ENCODE measurements at places on chromosomes 13 and 19. TPM values are rescaled to one million over a fixed set of nuclear protein-coding genes. Genes with fewer than 3 reads are reported as not detected.

- no peak overlapping the region for H3K27ac ChIP-seq
- no peak overlapping the region for H3K4me3 ChIP-seq
- H3K36me3 ChIP-seq, result no peaks in the 10 kb centered on the region
- DNase-seq, result no peak
- no peaks in the 10 kb centered on the region for H3K27me3 ChIP-seq
- no peaks in the 10 kb centered on the region for H3K4me1 ChIP-seq
These were observed 159.0 kb upstream of the IRS2 start for GRCh38 chr13:109945206-109945960.

DNA sequence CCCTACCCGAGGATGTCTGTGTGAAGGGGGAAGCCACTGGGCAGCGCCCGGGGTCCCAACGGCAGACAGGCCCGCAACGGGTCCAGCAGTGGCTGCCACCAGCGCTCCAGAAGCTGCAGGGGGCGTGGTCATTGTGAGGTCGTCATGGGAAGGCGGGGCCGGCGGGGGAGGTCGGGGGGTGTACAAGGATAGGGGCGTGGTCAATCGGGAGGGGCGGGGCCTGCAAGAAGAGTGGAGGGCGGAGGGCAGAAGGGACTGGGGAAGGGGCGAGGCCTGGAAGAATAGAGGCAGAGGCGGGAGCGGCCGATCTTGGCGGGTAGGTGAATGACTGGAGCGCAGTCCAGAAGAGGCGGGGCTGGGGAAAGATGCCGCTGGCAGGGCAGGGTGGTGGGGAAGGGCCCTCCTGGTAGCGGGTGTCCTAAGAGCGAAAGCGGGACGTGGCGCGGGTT is 4.4 kb downstream of the FUZ start:
- peaks cover 27% of the 10 kb centered on the region for H3K4me1 ChIP-seq
- no peaks in the 10 kb centered on the region for H3K36me3 ChIP-seq
- peak overlapping the region; percentile 71 for H3K27ac ChIP-seq
- DNase-seq, result peak; percentile 85
- no peaks in the 10 kb centered on the region for H3K27me3 ChIP-seq
- H3K4me3 ChIP-seq, result peak overlapping the region; percentile 36

DNA sequence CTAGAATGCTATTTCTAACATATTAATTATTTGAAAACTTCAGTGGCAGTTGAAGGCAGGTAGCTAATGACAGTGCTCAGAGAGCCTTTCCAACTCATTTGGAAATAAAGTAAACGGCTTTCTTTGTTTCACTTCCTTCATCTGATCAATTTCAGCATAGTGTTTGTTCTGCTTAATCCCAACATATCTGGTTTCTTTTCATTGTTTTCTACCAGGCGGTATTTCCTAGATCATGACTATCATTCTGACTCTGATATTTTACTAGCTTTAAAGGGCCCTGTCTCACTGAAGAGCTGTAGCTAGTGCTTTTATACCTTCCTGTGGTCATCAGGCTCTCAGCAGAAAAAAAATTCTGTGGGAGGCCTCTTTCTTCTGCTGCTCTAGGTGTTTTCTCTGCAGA is 178.6 kb downstream of the RBM26 start:
- no peaks in the 10 kb centered on the region for H3K27me3 ChIP-seq
- H3K36me3 ChIP-seq, result no peaks in the 10 kb centered on the region
- no peaks in the 10 kb centered on the region for H3K4me1 ChIP-seq
- no peak overlapping the region for H3K27ac ChIP-seq

DNA sequence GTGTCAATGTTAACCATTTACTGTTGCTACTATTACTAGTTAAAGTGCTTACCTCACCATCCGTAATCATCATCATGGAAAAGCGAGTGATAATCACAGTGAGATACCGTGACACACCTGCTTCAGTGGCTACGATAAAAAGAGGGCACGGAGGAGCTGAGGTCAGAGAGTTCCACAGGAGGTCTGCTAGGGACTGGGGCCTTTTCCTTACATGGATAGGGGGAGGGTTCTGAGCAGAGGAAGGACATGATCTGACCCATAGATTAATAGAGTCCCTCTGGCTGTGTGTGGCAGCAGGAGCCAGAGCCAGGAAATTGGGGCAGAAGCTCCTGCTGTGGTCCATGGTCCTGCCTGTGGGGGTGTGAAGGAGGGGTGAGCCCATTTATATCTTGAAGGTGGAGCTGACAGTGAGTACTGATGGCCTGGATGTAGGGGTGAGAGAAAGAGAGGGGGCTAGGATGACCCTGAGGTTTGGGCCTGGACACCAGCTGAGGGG is 136.7 kb downstream of the SIPA1L3 start:
- H3K27me3 ChIP-seq, result no peaks in the 10 kb centered on the region
- H3K4me3 ChIP-seq, result no peak overlapping the region
- no peaks in the 10 kb centered on the region for H3K36me3 ChIP-seq
- DNase-seq, result no peak

The GIPC1 gene
- 33.8 TPM for total RNA-seq

GRCh38 chr13:94300401-94300800 is 179.1 kb downstream of the DCT start:
- no peaks in the 10 kb centered on the region for H3K4me1 ChIP-seq
- no peak for DNase-seq
- no peaks in the 10 kb centered on the region for H3K36me3 ChIP-seq
- no peak overlapping the region for H3K27ac ChIP-seq
- no peak overlapping the region for H3K4me3 ChIP-seq

The KIR3DL2 gene
- not detected for total RNA-seq

DNA sequence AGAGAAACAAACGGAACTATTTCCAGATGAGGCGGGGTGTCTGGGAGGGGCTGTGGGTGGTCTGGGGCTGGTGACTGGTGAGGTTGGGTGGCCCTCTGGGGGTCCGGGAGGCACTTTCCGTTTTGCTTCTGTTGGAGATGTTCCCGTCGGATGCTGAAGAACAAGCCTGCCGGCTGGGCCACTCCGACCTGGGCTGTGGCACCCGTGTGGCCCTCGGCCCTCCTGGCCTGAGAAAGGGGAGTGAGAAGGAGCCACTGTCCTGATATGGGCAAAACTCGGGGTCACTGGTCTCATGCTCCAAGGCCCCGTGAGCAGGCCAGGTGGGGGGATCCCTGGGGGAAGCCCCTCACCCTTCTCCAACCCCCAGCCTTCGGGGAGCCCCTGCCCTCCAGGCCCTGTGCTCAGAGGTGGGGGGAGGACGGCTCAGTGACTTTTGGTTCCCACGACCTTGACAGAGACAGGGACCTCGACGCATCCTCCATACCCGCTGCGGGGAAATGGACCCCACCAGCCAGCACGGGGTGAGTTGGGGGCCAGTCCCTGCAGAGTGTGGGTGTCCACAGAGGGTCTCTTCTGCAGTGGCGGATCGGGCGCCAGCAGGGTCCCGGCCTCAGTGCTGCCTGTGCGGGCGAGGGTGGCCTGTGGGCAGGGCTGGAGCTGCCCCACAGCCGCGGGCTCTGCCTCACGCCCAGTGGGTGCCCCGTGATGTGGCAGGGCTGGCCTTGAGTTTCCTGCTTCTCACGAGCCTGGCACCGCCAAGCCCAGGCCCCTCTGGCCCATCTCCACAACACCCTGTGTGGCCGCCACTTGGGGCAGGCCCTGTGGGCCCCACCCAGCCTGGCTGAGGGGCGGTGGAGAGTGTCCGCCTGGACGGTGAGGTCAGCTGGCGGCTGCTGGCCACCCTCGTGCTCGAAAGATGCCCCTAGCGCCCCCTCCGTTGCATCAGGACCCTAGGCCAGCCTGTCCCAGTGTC is 4.4 kb upstream of the TBXA2R start:
- H3K4me3 ChIP-seq, result no peak overlapping the region
- peaks cover 7% of the 10 kb centered on the region for H3K4me1 ChIP-seq
- H3K36me3 ChIP-seq, result no peaks in the 10 kb centered on the region
- H3K27me3 ChIP-seq, result no peaks in the 10 kb centered on the region
- H3K27ac ChIP-seq, result no peak overlapping the region

The GFY gene
- not detected for total RNA-seq

GRCh38 chr19:50537769-50538230 is 24.1 kb upstream of the ASPDH start:
- no peaks in the 10 kb centered on the region for H3K4me1 ChIP-seq
- no peaks in the 10 kb centered on the region for H3K27me3 ChIP-seq
- DNase-seq, result no peak

GRCh38 chr13:107553838-107554237 is 661.5 kb downstream of the LIG4 start:
- H3K4me1 ChIP-seq, result no peaks in the 10 kb centered on the region
- H3K27ac ChIP-seq, result no peak overlapping the region
- H3K4me3 ChIP-seq, result no peak overlapping the region
- H3K27me3 ChIP-seq, result no peaks in the 10 kb centered on the region
- no peaks in the 10 kb centered on the region for H3K36me3 ChIP-seq

The LCP1 gene
- total RNA-seq, result 466 TPM

The ADGRL1 gene
- total RNA-seq, result 19.3 TPM

- H3K27me3 ChIP-seq, result no peaks in the 10 kb centered on the region
- no peaks in the 10 kb centered on the region for H3K36me3 ChIP-seq
- no peaks in the 10 kb centered on the region for H3K4me1 ChIP-seq
- H3K4me3 ChIP-seq, result no peak overlapping the region
- H3K27ac ChIP-seq, result no peak overlapping the region
These were observed 147.1 kb downstream of the B3GLCT start for GRCh38 chr13:31346891-31347290.

The ZNF837 gene
- total RNA-seq, result 3.4 TPM

DNA sequence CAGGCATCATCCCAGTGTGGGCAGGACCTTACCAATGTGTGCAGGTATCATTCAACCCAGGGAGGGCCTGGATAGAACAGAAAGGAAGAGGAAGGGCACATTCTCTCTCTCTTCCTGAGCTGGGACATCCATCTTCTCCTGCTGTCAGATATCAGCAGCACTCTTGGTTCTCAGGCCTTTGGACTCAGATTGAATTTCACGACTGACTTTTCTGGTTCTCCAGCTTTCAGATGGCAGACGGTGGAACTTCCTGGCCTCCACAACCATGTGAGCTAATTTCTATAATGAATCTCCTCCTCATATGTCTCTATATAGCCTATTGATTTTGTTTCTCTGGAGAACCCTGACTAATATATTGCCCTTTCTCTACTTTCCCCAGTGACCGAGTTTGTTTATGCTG is 77.3 kb downstream of the OLFM4 start:
- DNase-seq, result no peak
- H3K27ac ChIP-seq, result no peak overlapping the region
- no peaks in the 10 kb centered on the region for H3K4me1 ChIP-seq
- no peaks in the 10 kb centered on the region for H3K27me3 ChIP-seq
- no peaks in the 10 kb centered on the region for H3K36me3 ChIP-seq

- H3K4me3 ChIP-seq, result no peak overlapping the region
- H3K36me3 ChIP-seq, result no peaks in the 10 kb centered on the region
- H3K27ac ChIP-seq, result no peak overlapping the region
- H3K4me1 ChIP-seq, result no peaks in the 10 kb centered on the region
- no peaks in the 10 kb centered on the region for H3K27me3 ChIP-seq
These were observed 67.8 kb downstream of the FGF9 start for GRCh38 chr13:21738630-21739029.

- no peak overlapping the region for H3K4me3 ChIP-seq
- H3K27me3 ChIP-seq, result no peaks in the 10 kb centered on the region
- no peak for DNase-seq
These were observed 228.3 kb upstream of the IRS2 start for GRCh38 chr13:110014719-110015118.

- no peaks in the 10 kb centered on the region for H3K36me3 ChIP-seq
- no peak for DNase-seq
- H3K27me3 ChIP-seq, result no peaks in the 10 kb centered on the region
- H3K4me3 ChIP-seq, result no peak within 1 kb of the TSS
- H3K27ac ChIP-seq, result no peak within 1 kb of the TSS
These were observed at the start of gene KLF1 for GRCh38 chr19:12886969-12887747. Gene KLF1, minus strand, starts transcription at chr19:12887201. Its CDS starts 61 bp downstream, at chr19:12887140.

- H3K4me1 ChIP-seq, result peaks cover 26% of the 10 kb centered on the region
- H3K27ac ChIP-seq, result no peak overlapping the region
- H3K4me3 ChIP-seq, result no peak overlapping the region
- DNase-seq, result no peak
- H3K36me3 ChIP-seq, result peaks cover 3% of the 10 kb centered on the region
These were observed 8.7 kb upstream of the KCNRG start for GRCh38 chr13:50006426-50007135.

GRCh38 chr13:89925107-89925506 is 1422.4 kb upstream of the MIR17HG start:
- no peaks in the 10 kb centered on the region for H3K4me1 ChIP-seq
- H3K27me3 ChIP-seq, result no peaks in the 10 kb centered on the region
- no peaks in the 10 kb centered on the region for H3K36me3 ChIP-seq
- H3K27ac ChIP-seq, result no peak overlapping the region

- H3K36me3 ChIP-seq, result no peaks in the 10 kb centered on the region
- DNase-seq, result no peak
- H3K4me1 ChIP-seq, result peaks cover 12% of the 10 kb centered on the region
- no peak overlapping the region for H3K27ac ChIP-seq
- H3K27me3 ChIP-seq, result no peaks in the 10 kb centered on the region
These were observed 11.2 kb downstream of the CEBPA start for GRCh38 chr19:33290956-33291622.

The TRAPPC6A gene
- total RNA-seq, result 49.1 TPM

GRCh38 chr19:2867025-2867991 is at the start of gene ZNF556:
Gene ZNF556, plus strand, starts transcription at chr19:2867335. Its CDS starts 87 bp downstream, at chr19:2867422.
- H3K27me3 ChIP-seq, result no peaks in the 10 kb centered on the region
- H3K4me1 ChIP-seq, result no peaks in the 10 kb centered on the region
- no peak within 1 kb of the TSS for H3K4me3 ChIP-seq
- no peak within 1 kb of the TSS for H3K27ac ChIP-seq
- no peak for DNase-seq

DNA sequence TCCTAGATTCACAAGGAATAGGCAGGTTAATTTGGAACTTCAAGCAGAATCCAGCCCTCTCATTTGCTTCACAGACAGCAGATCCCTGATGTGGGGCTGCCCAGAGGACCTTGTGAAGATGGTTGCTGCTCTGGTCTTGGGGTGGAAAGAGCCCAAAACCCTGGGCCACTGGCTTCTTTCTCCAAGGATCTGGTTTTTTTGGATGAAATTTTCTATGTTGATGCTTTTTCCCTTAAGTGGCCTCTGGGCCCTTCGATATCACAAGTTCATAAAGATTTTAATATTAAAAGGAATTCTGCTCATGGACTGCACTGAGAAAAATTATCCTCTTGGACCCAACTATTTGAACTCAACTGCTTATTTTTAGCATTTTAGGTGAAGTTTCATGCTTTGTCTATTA is 421.1 kb downstream of the KLF5 start:
- no peak overlapping the region for H3K27ac ChIP-seq
- H3K4me3 ChIP-seq, result no peak overlapping the region
- no peak for DNase-seq
- no peaks in the 10 kb centered on the region for H3K27me3 ChIP-seq

DNA sequence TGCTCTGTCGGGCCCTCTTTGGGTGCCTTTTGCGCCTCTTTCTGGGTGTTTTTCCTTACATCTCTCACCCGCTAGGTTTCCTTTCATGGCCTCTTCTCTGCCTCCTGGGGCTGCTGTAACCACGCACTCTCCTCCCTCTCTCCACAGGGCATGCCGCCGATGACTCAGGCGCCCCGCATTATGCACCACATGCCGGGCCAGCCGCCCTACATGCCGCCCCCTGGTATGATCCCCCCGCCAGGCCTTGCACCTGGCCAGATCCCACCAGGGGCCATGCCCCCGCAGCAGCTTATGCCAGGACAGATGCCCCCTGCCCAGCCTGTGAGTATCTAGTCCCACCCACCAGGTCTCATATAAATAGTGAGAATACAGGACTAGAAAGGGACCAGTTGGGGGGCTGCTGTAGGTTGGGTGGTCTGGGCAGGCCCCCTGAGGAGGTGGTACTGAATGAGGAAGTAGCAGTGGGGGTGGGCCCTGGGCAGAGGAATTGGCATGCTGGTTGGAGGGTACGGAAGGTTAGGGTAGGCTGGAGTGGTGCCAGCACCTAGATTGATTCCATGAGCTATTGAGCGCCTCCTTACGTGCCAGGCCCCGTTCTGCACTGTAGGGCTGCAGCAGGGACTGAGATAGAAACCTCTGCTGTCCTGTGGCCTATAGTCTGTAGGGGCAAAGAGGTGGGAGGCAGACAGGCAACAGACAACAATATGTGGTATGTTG is 11.9 kb downstream of the SNRPA start:
- H3K4me1 ChIP-seq, result peaks cover 14% of the 10 kb centered on the region
- no peak overlapping the region for H3K4me3 ChIP-seq
- DNase-seq, result no peak
- peaks cover 77% of the 10 kb centered on the region for H3K36me3 ChIP-seq
- no peaks in the 10 kb centered on the region for H3K27me3 ChIP-seq

The EDDM13 gene
- not detected for total RNA-seq
